ENCODE measurements at places on chromosomes 6 and 20.

GRCh38 chr6:132491303-132491702 lies 21.6 kb downstream of the STX7 start:
- no peak for DNase-seq

GRCh38 chr6:84897988-84898594 lies 133.7 kb upstream of the TBX18 start:
- no peak for DNase-seq

DNA sequence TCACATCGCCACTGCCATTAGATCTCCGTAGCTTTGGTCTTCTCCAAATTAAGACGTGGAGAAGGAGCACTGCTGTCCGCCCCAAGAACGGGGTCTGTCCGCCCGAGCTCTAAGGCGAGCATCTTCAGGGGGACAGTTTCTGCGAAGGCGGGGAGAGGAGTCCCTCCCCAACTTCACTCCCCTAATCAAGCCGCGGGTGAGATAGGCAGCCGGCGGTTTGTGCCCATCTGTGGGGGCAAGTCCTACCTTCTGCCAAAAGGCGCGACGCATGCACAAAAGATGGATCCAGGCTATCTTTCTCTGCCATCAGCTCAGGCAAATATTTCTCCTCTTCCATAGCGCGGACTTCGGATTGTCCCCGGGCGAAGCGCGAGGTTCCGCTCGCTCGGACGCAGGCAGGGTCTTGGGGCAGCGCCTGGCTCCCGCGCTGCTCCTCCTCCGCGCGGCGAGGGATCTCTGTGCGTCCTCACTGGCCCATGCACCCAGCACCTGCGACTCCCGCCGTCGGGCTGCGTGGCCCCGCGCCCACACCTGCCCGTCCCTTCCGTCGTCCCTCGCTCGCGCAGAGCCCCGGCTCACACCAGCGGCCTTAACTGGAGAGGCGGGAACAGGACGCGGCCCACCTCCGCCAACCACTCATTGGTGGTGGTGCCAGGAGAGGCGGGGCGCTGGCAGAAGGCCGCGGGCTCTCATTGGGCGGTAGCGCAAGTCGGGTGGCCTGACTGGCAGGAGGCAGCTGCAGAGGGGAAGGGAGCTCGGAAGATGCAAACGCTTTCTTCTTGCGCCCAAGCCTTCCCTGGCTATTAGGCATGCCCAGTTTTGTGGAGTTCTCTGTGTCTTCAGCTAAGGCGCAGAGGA lies at the start of gene KHDRBS2:
Gene KHDRBS2 (minus strand): TSS at position 614 of the 858 bp plus-strand sequence.
- no peak for DNase-seq

DNA sequence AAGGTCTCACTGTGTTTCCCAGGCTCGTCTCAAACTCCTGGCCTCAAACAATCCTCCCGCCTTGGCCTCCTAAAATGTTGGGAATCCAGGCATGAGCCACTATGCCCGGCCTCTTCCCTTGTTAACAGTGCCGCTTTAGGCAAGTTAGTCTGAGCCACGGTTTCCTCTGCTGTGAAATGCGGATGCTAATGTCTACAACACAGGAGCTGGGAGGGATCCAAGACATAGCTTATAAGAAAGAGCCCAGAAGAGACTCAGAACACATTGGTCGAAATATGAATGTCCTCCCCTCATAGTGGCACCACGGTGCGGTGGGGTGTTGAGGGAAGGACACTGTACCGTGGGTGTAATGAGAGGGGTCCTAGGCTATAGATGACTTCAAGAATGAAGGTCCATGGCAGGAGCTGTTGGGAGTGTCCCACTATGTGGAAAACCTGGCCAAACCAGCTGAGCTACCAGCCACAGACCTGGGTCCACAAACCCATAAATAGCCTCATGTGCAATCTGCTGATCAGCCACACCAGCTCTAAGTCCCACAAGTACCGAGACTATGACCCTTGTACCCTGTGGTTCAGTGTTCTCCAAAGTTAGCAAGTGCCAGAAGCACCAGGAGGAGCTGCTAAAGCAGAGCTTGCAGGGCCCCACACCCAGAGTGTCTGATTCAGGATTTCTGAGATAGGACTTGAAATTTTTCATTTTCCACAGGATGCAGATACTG lies 57.8 kb upstream of the ZFAND3 start:
- no peak for DNase-seq

- DNase-seq: no peak
Measured at GRCh38 chr6:124203101-124203811, 399.6 kb downstream of the NKAIN2 start.

DNA sequence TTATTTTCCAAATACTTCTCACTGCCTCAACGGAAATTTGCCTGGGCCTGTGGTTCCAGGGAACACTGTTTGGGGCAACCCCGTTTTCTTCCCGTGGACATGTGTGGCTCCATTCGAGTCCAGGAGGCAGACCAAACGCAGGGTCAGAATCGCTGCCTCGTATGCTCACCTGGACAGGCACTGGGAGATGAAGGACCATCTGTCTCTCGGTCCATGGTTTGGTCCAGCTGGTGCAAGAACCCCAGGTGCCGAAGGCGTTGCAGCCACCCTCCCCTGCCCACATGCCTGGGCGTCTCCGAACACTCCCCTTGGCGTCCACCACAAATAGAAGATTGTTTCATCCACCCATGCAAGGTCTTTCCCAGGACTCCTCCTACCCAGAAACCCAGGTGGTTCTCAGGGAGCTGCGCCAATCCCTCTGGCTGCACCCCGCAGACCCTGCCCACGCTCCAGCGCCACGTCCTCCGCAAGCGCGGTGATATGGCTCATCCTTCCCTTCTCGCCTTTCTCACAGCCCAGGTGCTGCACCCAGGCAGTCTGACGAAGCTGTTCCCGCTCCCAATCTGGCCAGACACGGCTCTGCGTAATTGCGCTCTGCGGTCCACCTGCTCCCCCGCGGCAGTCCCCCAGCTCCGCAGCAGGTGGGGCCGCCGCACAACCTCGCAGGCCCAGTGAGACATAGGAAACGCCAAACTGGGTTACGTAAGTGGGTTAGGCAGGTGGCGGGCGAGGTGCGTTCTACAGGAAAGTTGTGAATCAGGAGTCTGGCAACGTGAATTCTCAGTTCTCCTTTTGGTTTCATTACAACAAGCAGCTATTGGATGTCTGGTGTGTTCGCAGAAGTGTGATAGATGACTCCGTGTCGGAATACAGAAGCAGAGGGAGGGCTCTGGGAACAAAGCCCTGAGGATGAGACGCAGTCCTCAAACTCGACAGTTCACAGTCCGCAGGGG lies 146.2 kb upstream of the ECI2 start:
- no peak for DNase-seq

GRCh38 chr6:3270258-3270657 lies 11.5 kb downstream of the PSMG4 start:
- no peak for DNase-seq

GRCh38 chr6:87641065-87641692 lies 51.2 kb downstream of the ORC3 start:
- peak; percentile 32 for DNase-seq

GRCh38 chr6:138017166-138017757 lies 90.0 kb downstream of the PERP start:
- no peak for DNase-seq

DNA sequence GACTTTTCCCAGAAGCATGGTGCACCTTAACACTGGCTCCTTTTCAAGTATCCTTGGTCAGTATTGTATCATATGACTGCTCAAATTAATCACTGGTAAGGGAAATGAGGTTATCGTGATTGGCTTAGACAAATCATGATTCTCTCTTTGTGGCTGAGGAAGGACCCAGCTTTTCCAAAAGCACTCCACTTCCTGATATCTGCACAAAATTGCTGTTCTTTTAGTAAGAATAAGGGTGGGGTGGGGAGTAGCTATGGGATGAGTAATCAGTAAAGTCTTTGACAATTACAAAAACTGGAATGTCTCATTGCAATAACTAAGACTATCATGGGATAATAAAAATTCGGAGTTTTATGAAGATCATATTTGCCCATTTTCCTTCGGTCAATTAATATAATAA lies 9.0 kb upstream of the RIPPLY2 start:
- DNase-seq: no peak

- no peak for DNase-seq
Measured at GRCh38 chr6:128743974-128744765, 138.8 kb upstream of the LAMA2 start.

- no peak for DNase-seq
Measured at GRCh38 chr6:162181111-162181510, 546.5 kb downstream of the PRKN start.

GRCh38 chr20:59819496-59820203 lies 113.8 kb downstream of the SYCP2 start:
- no peak for DNase-seq

DNA sequence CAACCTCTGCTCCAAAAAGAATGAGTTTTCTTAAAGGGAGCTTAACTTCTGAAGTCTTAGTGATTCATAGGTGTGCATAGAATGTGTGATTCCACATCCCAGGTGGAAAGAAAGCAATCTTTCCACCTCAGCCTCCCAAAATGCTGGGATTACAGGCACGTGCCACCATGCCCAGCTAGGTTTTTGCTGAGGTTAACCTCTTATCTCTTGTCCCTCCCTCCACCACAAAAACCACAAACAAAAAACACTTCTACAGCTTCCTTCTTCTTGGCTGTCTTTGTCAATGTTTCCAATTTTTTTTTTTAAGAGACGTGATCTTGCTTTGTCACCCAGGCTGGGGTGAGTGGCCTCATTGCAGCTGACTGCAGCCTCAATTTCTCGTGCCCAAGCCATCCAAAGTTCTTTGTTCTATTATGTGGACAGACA lies 8.1 kb upstream of the CSE1L start:
- peak; percentile 64 for DNase-seq

GRCh38 chr20:63833776-63834490 lies 2.9 kb upstream of the ZBTB46 start:
- no peak for DNase-seq

- DNase-seq: no peak
Measured at GRCh38 chr6:47126647-47127391, 84.7 kb upstream of the ADGRF1 start.

GRCh38 chr20:35398660-35399144 lies 13.1 kb downstream of the UQCC1 start:
- no peak for DNase-seq

- DNase-seq: no peak
Measured at GRCh38 chr6:25536781-25537180, 115.2 kb upstream of the SCGN start.

- DNase-seq: peak; percentile 57
Measured at GRCh38 chr6:130575971-130576370, 210.2 kb downstream of the TMEM200A start.

DNA sequence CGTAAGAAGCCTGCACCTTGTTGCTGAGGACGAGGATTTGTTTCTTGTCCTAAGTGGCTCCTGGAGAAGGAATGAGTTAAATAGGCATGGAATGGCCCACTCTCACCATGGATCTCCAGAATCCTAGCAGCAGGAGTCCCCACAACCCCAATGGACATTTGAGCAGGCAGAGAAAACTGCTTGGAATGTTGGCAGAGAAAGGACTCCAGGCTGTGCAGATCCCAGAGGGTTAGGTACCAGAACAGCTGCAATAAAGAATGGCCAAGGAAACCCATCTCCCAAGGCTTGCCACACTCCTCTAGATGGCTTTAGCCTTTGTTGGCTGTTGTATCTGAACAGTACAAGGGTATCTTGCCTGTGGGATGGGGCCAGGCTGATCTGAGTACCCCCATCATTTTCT lies 1415.7 kb upstream of the ADGRB3 start:
- DNase-seq: no peak

- no peak for DNase-seq
Measured at GRCh38 chr6:170286246-170286933, 4.5 kb downstream of the DLL1 start.

- no peak for DNase-seq
Measured at GRCh38 chr20:48404598-48404997, 423.2 kb downstream of the PREX1 start.

- no peak for DNase-seq
Measured at GRCh38 chr20:62439218-62439617, 11.9 kb upstream of the RBBP8NL start.

GRCh38 chr20:53963635-53964034 lies 106.8 kb downstream of the BCAS1 start:
- no peak for DNase-seq

- no peak for DNase-seq
Measured at GRCh38 chr20:36364506-36364905, 58.4 kb downstream of the DLGAP4 start.

GRCh38 chr20:57399587-57400155 lies 8.5 kb downstream of the RBM38 start:
- DNase-seq: peak; percentile 37

GRCh38 chr6:169979873-169980432 lies 228.5 kb downstream of the ERMARD start:
- no peak for DNase-seq

- DNase-seq: no peak
Measured at GRCh38 chr6:16338577-16339264, 100.3 kb downstream of the GMPR start.

GRCh38 chr6:149031859-149032598 lies 285.2 kb downstream of the UST start:
- DNase-seq: peak; percentile 32

GRCh38 chr6:169449221-169449620 lies 195.6 kb upstream of the THBS2 start:
- no peak for DNase-seq

DNA sequence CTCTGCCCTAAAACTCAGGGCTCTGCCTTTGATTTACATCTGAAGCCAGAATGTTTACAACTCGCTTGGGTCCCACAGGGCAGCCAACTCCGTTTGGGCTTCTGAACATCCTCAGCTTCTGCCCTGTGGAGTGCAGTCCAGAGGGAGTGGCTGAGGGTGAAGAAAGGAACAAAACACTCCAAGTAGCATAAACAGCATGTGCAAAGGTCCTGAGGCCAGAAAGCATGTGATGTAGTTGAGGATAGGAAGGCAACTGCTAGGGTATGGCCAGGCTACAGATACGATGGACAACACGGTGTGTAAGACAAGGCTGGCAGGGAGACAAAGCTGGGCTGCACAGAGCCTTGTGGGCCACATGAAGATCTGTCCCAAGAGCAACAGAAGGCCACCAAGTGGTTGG lies 12.5 kb downstream of the JAG1 start:
- no peak for DNase-seq

GRCh38 chr20:43689165-43689564 lies 22.3 kb downstream of the MYBL2 start:
- no peak for DNase-seq

GRCh38 chr6:24195836-24196597 lies 70.0 kb downstream of the NRSN1 start:
- no peak for DNase-seq

DNA sequence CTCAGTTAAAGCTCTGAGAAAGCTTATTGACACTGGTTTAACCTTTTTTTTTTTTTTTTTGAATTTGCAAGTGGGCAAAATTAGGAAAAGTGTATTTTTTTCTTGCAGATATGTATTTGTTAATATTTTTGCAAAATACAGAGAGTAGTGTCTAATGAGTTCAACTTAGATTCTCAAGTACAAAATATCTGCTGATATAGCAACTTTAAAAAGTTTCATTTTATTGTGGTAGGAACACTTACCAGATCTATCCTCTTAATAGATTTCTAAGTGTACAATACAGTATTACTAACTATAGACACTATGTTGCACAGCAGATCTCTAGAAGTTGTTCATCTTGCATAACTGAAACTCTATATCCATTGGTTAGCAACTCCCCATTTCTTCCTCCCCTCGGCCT lies 30.9 kb upstream of the HDDC2 start:
- no peak for DNase-seq

GRCh38 chr6:138296381-138296780 lies 78.1 kb upstream of the PBOV1 start:
- DNase-seq: no peak

GRCh38 chr6:144823131-144823530 lies 538.0 kb downstream of the UTRN start:
- DNase-seq: no peak

All from T-helper 2 cell (primary cell).